IPS DF 19.7 (cell line): ENCODE measurements at places on chromosomes 13 and 19.

- no peak for DNase-seq
Observed at GRCh38 chr19:46574533-46574932, 26.6 kb upstream of the CALM3 start.

DNA sequence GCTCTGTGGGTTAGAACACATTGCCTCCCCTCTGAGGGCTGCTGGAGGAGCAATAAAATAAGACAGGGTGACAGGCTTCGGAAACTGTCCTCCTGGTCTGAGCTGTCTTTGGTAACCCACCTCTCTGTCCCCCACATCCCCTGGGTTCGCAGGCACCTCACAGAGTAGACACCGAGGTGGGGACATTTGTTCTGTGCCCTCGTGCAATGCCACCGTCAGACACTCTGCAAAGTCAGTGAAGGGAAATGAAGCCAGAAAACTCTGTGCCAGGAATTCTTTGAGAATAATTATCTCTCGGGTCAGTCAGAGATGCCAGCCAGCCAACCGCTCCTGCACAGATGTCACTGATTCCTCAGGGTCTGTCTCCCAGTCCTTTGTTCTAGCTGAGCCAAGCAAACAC, 493.6 kb downstream of the FOXO1 start:
- DNase-seq, result no peak

DNA sequence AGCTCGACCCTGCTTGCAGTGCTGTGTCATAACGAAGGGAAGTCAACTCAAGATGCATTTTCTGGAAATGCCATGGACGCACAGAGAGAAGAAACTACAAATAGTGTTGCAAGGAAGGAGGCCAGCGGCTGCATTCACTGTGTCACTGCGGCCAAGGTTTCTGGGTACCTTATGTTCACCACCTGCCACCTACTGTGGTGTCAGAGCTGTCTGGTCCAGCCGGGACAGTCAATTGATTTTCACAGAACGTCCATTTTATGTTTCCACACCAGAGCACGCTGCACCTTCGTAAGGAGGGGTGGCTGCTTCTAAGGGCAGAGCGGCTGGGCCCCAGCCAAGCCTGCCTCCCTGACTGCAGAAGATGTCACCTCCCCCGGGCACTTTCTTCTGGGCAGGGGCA, 17.7 kb downstream of the TSHZ3 start:
- no peak for DNase-seq

- no peak for DNase-seq
Observed at GRCh38 chr13:113226873-113227450, 17.5 kb downstream of the CUL4A start.

DNA sequence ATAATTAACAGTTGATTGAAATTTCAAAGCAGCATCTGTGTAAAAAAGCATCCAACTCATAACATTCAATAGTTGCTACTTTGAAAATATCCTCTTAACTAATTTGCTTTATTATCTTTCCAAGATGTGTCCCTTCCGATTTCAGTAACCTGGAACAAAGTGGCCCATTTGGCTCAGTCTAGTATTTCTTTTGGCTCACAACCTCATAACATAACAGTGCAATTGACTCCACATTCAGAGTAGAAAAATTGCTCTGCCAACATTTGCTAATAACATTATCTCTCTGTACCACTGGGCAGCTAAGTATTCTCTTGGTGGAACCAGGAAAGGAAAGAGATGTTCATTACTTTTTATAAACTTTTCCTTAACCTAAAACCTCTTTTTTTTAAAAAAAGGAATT, 571.1 kb upstream of the ARGLU1 start:
- DNase-seq, result no peak

- no peak for DNase-seq
Observed at GRCh38 chr13:112058519-112058873, 8.5 kb upstream of the SOX1 start.

DNA sequence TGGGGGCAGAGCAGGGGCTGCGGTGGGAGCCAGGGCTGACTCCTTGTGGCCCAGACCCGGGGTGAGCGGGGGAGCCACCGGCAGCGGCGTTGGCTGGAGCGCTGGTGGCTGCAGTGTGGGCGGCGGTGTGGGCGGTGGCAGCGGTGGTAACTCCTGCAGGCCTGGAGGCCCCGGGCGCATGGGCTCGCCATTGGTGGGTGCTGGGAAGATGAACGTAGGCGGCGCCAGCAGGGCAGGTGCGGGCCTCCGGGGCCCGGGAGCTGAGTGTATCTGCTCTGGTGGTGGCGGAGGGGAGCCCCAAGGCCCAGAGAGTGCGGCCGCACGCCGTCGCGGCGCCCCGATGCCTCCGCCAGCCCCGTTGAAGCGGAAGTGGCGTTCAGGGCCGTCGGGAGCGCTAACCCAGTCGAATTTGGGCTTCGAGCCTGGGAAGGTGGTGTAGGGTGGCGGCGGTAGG, 2.0 kb downstream of the GGN start:
- DNase-seq, result no peak

DNA sequence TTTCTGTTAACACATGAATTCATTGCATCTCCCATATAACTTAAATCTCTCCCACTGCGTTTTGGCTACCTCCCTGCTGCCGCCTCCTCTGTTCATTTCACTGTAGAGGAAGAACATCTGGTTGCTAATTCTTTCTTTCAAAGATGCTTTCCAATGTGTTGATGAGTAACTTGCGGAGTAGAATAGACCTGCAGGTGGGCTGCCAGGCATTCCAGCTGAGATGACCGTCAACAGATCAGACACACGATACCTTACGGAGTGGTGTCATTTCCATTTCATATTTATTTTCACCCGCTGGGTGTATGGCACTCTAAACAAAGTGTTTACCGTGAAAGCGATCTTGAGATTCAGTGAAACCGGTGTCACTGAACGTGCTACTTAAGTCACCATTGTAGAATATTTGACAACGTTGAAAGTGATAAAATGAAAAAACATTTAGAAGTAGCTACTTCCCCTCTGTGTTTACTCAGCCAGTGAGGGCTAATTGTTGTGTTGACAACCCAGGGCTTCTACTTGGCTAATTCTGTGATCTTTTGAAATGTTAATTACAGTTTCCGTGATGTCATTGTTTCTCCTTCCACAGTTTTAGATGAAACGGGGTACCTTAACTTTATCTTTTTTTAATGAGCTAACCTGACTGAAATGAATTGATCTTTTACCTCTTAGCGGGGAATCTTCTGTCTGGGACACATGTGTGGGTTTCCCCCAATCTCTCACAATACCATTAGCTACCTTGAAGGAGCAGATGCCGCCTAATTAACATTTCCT, 228.5 kb upstream of the ARGLU1 start:
- DNase-seq, result peak; percentile 97

DNA sequence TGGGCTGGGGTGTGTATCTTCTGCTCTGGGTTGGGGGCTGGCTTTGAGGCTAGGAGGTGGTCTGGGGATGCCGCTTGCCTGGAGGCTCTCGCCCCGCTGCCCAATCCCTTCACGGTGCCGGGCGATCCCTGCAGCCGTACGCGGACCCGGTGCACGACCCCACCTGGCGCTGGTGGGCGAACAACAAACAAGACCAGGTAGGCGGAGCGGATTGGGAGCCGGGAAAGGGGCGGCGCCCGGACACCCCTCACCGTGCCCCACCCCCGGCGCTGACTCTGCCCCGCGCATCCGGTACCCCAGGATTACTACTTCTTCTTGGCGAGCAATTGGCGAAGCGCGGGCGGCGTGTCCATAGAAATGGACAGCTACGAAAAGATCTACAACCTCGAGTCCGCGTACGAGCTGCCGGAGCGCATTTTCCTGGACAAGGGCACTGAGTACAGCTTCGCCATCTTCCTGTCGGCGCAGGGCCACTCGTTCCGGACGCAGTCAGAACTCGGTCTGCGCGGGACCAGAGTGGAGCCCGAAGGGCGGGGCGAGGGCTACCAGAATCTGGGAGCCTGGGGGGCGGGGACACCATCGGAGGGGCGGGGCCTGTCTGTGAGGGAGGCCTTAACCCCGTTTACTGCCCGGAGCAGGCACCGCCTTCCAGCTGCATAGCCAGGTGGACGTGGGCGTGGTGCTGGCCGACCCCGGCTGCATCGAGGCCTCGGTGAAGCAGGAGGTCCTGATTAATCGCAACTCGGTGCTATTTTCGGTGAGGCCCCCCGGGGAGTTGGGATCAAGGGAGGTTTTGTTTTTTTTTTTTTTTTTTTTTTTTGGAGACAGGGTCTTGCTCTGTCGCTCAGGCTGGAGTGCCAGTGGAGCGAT, 12.1 kb upstream of the PSMD8 start:
- DNase-seq, result peak; percentile 40

DNA sequence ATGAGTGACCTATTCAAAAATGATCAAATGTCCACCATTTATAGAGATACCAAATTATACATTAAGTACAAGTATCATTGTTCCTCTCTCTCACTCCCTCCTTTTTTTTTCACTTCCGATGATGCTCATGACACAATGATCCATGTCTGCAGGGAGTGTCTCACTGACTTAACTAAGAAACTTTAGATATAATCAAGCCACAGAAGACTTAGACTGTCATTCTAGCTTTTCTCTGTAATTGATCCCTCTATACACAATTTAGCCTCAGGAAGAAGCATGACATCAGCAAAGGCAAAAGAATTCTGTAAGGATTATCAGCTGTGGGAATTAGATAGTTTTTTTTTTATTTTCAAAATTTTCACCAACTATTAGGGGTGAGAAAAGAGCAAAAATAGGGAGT, 734.9 kb upstream of the PCDH9 start:
- no peak for DNase-seq

DNA sequence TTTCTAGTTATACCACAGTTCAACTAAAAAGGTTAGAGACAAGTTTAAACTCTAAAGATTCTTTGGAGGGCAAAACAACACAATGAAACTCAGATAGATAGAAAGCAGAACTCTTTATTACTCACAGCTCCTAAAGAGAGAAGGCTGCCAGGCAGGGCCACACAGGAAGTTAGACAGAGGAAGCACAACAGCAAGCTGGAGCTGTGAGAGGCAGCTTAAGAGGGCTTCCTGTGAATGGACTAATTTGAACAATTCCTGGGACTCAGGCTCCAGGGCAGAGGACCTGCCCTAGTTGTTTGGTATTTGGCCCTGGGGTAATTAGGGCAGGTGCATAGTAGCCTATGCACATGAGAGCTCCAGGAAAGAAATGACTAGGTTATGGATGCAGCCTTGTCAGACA, 803.6 kb downstream of the DIAPH3 start:
- no peak for DNase-seq

GRCh38 chr13:112874751-112875300, 94.2 kb upstream of the MCF2L start:
- no peak for DNase-seq

- no peak for DNase-seq
Observed at GRCh38 chr13:111844682-111845081, 222.3 kb upstream of the SOX1 start.

DNA sequence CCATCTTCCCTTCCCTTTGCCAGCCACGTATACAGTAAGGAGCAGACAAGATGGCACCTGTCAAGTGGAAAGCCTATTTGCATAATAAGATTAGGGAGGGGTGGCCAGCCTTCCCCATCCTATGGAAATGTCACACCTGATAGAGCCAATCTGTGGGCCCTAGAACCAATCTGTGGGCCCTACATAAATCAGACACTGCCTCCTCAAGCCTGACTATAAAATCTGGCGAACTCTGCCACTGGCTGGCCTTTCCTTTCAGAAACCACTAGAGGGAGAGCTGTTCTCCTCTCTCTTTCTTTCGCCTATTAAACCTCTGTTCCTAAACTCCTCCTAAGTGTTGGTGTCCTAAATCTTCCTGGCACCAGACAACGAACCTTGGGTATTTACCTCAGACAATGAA, 231.5 kb upstream of the KLHL1 start:
- peak; percentile 54 for DNase-seq

GRCh38 chr19:39083599-39083982, 577 bp upstream of the ACP7 start:
- no peak for DNase-seq

DNA sequence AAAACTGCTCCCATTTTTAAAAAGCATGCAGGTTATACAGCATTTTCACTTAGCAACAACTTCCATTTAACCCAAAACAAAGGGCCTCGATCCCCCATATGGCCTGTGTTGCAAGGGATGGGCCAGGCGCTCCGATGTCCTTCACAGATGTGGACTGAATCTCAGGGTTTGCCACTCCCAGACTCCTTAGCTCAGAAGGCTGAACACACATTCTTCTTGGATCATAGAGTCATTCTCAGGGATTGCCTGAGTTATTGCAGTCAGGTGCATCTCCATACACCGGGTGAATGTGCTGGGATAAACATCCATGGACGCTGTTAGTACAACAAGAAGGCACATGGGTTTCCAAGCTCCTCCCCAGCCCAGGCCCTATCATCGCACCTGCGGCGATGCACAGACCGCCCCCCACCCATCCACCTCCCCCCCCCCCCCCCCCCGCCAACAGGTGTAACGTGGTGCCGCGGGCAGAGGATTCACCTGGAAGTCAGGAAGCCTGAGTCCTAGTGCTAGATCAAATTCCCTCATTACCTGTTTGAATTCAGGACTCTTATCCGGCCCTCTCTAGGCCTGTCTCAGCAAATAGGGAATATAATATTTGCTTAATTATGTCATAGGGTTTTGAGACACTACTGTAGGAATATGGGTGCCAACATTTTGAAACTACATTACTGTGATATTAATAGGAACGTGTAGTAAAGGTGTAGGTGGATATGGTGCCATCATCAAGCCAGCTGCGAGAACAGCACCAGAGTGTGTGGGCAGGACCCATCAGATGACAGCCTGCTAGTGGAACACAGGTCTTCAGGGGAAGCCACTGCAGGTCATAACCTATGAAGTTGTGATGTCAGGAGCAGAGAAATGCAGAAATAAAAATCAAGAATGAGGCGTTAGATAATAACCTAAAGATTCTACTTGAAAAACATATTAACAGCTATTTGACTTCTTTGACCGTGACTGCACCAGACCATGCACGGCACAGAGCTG, 110.9 kb downstream of the SACS start:
- no peak for DNase-seq

DNA sequence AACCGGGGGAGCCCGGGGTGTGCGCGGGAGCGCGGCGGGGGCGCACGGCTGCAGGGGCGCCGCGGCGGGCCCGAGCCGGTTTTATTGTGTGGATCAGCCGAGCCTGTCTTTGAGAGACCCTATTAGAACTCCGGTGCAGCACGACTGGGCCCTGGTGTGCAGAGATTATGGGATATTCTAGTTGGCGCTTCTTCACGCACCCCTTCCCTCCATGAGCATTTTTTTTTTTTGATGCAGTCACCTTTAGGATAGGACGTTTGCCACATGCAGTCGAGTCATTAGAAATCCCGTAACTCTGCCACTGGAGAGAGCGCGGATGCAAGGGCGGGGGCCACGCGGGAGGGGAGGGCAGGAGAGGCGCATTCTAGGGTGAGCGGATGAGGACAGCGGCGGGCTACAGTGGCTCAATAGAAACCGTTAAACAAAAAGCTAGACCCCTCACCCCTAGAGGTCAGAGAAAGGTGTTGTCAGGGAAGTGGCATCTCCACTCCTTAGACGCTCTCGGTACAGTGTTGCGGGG, 3.7 kb downstream of the FGF9 start:
- DNase-seq, result no peak

GRCh38 chr13:32310134-32310706, 4.9 kb downstream of the ZAR1L start:
- no peak for DNase-seq

- DNase-seq, result no peak
Observed at GRCh38 chr19:12721656-12722565, 1.8 kb downstream of the TNPO2 start.

DNA sequence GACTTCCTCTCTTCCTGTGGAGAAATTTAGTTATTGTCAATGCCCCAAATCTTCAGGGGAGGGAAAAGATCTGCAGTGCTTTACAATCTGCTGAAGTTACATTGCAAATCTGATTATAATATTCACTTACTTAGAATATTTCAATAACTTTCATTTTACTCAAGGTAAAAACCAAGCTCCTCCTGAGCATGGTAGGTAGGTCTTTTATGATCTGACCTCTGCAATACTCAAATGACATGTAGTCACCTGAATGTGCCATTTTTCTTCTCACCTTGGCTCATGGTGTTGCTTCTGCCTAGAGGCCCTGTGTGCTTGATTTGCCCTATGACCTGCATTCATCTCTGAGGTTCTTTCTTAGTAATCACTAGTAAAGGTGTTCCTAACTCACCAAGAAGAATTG, 331.4 kb downstream of the HS6ST3 start:
- no peak for DNase-seq
